ENCODE measurements at places on chromosomes 2 and 18. TPM values are rescaled to one million over a fixed set of nuclear protein-coding genes. Genes with fewer than 3 reads are reported as not detected.

GALNT3 gene
- 3.1 TPM for total RNA-seq

HNRNPA3 gene
- total RNA-seq, result 62.2 TPM

DNA sequence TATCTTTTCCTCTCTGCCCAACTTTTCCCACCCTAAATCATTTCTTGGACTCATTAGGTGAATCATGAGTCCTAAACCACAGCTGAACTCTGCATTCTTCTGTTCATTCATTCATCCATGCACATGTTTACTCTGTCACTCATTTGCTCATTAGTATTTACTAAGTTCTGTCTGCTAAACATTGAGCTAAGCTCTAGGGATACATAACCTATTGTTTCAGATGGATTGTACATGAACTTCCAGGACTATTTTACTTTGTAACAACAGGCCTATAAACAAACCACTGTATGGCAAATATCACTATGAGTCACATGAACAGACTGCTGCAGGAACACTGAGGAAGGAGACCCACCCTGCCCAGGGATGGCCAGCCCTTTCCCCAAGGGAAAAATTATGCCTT is 14.6 kb upstream of the DYNC2LI1 start:
- peak; percentile 61 for DNase-seq

DNA sequence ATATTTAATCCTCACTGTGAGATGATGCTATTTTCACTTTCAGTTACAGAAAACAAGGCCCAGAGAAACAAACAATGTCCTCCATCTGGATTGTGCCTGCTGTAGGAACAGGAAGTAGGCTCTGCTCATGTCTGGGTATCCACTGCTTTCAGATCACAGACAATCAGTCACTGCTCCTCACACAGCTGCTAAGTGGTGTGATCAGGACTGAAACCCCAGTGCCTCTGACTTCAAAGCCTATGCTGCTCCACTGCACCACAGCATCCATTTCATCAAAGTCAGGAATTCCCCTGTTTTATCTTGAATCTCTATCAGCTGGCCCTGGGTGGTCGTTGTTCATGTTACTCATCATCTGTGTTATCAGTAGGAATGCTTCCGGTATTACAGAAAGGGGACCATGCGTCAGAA is 303.8 kb upstream of the TRIB2 start:
- peak; percentile 42 for DNase-seq

DNA sequence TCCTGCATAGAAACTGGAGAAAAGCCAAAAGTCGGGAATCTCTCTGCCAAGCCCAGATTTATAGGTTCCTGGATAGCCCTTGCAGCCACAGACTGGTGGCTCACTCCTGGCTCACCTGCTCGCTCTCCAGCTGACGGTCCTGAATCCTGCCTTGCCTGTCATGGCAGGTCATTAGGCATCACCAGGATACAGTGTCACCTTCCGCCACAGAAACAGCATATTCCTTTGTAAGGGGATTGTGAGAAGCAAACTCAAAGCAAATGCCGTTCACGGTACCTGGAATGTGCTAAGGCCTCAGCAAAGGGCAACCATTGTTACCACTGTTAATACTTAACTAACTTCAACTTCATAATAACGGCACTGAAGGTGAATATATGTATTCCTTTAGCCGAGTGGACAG is 57.1 kb upstream of the GPR45 start:
- no peak for DNase-seq

Measured in fibroblast of the aortic adventitia (primary cell).